ENCODE measurements at places on chromosomes 16 and 17.

- DNase-seq, result no peak
Measured at GRCh38 chr16:86597880-86598606, 19.7 kb downstream of the FOXL1 start.

- peak; percentile 85 for DNase-seq
Measured at GRCh38 chr17:57517632-57518456, 227.3 kb downstream of the CCDC182 start.

DNA sequence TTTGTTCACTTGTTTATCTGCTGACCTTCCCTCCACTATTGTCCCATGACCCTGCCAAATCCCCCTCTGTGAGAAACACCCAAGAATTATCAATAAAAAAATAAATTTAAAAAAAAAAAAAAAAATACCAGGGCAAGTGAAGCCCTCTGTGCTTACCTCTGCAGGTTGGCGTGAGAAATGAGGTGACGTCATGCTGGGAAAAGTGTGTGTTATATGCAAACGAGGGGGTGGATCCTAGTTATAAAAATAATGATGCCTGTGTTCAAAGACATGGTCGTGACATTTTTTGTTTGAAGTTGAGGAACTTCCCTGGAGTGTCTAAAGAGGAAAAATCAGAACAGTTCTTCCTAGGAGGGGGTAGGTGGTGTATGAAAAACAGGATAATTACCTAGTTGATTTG lies 20.2 kb downstream of the TMC7 start:
- no peak for DNase-seq

DNA sequence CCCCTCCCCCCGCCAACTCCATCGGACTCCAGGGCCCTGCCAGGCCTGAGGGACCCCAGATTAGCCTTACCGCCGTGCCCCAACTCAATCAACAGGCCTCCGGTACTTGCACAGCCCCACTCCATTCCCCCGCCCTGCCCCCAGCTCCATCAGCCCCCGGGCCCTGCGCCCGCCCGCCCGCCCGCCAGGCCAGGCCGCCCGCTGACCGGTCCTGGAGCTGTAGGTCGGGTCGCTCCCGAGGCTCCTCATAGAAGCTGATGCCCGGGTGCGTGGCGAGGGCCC lies 308 bp downstream of the GTF3C1 start:
- no peak for DNase-seq

- no peak for DNase-seq
Measured at GRCh38 chr16:59634004-59634579, 900.0 kb upstream of the GOT2 start.

DNA sequence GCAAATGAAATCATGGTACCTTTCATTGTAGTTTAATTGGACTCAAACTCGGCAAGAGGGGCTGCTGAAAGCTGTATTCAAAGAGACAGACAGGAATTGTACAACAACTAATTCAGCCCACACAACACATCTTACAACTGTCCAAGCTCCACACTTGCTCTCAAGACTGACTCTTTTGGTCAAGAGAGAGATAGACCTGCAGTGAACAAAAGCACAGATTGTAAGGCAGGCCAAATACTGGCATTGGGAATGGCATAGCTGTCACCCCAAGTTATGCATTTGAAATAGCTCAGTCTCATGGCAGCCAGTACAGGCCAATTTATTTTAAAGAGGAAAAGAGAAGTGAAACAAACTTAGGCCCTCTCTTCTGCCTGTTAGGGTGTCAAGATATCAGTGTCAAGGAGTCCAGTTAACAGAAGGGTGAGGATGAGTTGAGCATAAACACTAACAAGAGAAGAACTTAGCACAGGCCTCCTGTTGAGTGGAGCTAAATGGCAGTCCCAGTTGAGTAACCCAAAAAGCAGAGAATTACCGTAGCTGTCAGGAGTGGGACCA lies 215.7 kb downstream of the IRX3 start:
- DNase-seq, result no peak

DNA sequence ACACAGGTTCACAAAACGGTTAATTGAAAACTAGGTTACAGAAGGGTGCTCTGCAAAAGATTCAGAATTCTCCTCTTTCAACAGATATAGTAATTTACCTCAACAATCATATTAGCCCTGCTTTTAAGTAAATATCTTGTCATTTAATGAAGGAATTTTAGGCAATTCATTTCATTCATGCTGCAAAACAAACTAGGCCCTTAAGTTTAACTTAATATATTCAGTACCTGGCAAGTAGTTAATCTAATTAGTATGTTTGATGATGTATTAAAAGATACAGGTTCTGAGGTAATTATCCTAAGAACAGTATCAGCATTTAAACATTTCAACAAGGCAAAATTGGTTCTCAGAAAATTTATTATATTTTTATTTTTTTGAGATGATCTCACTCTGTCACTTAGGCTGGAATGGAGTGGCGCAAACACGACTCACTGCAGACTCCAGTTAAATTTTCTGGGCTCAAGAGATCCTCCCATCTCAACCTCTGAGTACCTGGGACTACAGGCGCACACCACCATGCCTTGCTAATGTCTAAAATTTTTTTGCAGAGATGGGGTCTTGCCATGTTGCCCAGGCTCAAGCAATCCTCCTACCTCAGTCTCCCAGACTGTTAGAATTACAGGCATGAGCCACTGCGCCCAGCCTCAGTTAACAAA lies 44.9 kb downstream of the SMURF2 start:
- no peak for DNase-seq

DNA sequence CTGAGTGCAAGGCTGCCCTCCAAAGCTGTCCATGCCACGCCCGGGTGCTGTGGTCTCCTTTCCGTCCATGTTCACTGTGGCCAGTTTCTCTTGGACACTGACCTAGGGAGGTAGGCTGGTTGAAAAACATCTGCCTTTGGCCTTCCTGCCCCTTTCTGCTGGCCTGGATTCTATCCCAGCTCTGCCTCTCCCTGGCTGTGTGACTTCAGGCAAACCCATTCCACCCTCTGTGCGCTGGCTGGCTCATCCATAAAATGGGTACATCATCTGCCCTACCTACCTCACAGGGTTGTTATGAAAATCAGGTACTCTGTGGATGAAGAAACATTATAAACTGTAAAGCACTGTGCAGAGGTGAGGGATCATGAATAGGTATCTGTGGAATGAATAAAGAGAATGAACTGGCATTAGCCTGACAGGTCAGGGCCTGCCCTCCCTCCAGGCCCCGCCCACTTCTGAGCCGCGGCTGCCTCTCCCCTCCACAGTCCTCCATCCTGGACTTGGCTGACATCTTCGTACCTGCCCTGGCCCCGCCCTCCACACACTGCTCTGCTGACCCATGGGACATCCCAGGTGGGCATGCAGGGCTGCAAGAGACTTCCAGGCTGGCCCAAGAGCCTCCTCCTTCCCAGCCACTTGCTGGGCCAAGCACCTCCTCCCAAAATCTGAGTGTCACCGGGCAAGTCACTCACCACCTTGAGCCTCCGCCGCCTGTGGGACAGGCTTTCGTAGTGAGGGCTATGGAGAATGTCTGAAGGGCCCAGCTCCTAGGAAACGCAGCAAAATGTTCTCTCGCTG lies 7.0 kb upstream of the SPATA20 start:
- DNase-seq, result no peak

DNA sequence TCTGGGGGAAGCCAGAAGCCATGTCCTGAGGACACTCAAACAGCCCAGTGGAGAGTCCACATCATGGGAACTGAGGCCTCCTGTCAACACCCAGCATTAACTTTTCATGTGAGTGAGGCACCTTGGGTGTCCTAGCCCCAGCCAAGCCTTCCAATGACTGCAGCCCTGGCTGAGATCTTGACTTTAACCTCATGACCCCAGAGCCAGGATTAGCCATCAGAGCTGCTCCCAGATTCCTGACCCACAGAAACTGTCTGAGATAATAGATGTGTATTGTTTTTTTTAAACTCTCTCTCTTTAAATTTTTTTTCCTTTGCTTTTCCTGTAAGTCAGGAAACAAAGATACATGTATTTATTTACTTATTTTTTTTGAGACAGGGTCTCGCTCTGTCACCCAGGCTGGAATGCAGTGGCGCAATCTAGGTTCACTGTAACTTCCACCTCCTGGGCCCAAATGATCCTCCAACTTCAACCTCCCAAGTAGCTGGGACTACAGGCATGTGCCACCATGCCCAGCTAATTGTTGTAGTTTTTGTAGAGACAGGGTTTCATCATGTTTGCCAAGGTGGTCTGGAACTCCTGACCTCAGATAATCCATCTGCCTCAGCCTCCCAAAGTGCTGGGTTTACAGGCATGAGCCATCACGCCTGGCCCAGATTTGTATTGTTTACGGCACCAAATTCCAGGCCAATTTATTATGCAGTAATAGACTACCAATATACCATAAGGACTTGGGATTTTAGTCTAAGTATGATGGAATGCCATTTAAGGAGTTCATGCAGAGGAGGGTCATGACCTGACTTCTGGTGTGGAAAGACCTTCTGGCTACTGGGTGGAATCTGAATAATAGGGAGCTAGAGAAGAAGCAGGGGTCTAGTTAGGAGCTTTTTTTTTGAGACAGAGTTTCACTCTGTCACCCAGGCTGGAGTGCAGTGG lies 14.0 kb upstream of the TMEM94 start:
- DNase-seq, result no peak

Data from NCI-H1694 (cell line).